Fibroblast of skin of right quadriceps (primary cell): ENCODE measurements at places on chromosomes 3 and 15.
A peak's percentile ranks its signal among the peaks of the same experiment; 100 is the strongest.

- peak; percentile 61 for DNase-seq
These were observed 318.8 kb upstream of the GBE1 start for GRCh38 chr3:82080261-82080660.

DNA sequence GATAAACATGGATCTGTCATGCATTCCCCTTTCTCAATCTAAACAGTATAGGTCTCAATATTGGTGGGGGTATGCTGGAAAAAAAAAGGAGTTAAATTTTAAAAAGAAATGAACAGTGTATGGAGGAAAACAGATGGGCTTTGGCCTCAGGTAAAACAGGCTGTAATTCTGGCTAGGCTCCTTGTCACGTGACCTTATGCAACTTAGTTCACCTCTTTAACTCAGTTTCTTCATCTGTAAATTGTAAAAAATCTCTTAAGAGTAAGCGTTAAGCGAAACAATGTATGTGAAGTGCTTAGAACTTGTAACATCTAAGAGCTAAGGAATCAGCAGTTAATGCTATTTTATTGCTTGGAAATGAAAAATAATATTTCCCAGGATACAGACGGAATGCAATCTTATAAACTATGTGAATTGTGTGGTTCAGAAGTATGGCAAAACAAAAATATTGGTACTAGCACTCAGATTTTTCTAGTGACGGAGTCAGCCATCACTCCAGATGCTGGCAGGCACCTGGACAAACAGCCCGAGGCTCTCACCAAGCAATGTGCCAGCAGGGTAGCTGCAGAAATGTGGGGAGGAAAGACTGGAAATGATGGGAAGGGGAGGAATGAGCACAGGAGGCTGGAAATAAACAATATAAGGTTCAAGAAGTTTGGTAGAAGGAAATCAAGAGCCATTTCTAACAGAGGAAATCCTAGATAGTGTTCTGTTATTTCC is 172.8 kb downstream of the USP13 start:
- DNase-seq: no peak

DNA sequence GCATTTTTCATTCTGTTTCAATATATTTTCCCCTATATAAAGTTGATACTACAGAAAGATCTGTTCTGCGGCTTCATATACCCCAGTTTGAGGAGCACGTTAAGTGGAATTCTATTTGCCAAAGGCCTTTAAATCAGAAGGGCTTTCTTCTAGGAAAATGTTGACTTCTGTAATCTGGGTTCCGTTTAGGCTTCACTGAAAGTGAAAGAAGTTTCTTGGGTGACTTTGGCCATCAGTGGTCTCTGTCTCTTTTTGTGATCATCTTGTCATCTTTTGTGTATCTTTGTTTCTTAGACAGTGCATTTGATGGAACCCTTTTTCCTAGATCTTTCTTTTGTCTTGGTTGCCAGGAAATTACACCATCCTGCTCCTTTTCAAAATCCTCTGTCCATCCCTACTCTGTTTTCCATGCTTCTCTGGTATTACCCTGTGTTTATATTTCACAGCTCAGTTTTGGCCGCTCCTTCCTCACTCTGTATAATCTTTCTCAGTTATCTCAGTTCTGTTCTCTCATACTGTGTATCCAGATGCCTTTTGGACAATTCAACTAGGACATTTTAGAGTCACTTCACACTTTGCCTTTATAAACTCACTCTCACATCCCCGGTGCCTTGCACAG is 40.7 kb upstream of the MAP3K13 start:
- no peak for DNase-seq

DNA sequence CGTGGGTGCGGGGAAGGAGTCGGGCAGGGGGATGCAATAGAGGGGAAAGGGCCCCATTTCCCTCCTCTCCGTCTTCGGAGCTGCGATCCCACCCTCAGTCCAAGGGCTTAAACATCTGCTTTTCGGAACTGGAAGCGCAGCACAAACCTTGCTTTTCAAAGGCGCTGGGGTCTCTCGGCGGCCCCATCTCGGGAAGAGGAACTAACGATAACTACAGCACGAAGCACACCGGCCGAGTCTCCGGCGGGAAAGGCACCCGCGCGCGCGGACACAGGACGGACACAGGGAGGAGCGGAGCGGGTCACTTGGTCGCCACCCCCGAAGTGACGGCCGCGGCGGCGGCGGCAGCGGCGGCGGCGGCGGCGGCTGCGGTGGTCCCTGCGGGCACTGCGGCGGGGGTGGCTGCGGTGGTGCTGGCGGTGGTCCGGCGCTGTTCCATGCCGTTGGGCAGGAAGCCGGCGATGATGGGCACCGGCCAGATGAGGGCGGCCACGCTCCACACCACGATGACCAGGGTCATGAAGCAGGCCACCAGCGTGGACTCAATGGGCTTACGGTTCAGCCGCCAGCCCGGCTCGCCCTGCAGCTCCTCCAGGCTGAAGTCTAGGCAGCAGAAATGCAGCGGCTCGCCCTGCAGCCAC is 1.1 kb downstream of the TMEM158 start:
- DNase-seq: peak; percentile 60

DNA sequence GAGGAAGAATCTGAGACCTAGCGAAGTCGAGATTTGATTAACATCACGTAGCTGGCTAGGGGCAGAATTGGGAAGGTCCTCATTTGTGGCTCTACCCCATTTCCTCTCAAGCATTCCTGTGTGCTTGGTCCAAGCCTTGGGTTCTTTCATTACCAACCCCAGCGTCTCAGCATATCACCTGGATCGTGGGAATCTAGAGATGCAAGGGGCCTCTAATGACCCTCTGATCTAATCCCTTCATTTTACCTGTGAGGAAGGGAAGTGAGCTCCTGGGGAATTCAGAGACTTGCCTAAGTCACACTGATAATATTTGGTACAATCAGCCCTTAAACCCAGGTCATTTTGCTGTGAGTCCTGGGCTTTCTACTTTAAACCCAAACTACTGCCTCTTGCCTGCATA is 2.0 kb downstream of the GPR87 start:
- DNase-seq: no peak
